Occipital lobe (tissue), 3 donors: ENCODE measurements at places on chromosomes 5 and 9. TPM values are rescaled to one million over a fixed set of nuclear protein-coding genes. Genes with fewer than 3 reads are reported as not detected.
A peak's percentile ranks its signal among the peaks of the same experiment; 100 is the strongest.

Gene LCN15
- total RNA-seq = not detected

DNA sequence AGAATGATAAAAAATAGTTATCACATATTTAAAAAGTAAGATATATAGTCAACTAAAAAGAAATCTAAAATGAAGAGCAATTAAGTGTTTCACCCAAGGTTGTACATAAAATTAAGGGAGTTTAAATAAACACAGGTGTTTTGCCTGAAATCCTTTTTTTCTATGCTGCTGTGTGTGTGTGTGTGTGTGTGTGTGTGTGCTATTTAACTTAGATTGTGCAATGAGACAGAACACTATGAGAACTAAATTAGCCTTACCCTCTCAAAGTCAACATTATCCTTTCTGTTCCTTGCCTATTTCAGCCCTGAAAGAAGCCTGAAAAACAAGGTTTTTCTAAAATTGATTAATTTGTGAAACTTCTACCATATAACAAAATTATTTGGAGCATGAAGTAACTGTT lies 516.2 kb downstream of the ELAVL2 start:
- no peak for DNase-seq

DNA sequence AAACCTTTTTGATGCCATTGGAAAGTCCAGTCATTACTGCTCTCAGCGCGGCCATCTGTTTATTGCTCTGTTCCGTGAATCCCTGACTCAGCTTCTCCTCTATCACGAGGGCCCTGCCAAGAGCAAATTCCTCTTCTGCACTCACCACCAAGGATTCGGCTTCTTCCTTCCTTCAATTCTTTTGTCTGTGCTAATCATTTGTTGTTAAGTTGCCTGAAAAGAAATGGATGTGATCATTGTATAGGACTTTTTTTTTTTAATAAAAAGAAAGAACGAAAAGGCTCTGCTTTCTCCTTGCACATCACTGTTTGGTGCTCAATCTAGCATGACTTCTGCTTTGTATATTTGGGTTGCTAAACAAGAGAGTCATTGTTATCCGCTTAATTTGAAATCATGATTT lies 128.7 kb upstream of the PIK3R1 start:
- peak; percentile 12 for DNase-seq

Gene COQ4
- total RNA-seq = 19.5 TPM

DNA sequence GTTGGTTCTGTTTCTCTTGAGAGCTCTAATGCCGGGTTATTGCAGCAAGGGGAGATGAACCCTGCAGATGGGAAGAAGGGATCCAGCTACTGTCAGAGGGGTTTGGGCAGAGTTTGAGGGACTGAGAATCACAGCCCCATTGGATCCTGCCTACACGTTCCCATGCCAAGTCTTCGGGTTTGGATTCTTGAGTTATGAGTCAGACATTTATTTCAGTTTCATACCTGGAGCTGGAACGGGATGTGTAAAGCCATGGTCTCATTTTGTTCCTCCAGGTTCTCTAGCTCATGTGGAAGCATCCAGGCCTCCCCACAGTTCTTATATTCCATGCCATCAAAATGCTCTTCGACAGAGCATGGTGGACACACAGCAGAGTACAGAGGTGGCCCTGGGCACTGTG lies 275.4 kb upstream of the IRX4 start:
- DNase-seq = no peak

DNA sequence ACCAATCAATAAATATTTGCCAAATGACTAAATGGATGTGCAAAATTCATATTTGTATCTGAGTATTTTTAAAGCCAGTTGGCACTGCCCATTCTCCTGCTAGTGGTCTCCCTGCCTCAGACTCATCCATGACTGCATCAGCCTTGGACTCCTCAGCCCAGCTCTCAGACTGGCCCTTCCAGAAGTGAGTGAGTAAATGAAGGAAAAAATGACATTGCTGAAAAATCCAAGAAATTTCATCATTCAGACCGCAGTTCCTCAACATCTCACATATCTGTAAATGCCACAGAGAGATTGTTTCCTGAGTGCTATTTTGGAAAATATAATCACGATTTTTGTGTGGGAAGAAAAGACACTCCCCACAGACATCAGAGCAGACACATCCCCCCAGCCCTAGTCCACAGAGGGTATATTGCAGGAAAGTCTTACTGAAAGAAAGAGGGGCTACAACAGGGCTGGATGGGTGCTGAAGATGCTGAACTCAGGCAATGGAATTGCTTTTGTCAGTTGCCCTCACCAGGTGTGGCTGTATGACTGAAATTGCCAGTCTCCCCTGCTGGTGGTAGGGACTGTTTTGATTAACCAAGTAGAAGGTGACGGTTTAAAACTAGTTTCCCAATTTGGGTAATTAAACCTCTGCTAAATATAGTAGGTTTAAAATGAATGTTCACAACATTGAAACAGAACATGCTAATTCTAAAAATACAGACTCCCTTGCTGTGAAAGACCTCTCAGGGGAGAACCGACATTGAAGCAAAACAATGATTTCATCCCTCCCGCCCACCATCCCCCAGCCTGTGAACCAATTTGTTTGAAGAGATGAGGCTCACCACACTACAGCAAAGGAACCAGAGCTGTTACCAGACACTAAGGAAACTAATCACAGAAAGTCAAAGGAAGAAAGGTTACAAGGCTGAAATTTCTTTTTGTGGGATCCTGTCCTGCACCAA lies 158.8 kb downstream of the DEPDC1B start:
- DNase-seq = no peak

- no peak for DNase-seq
Measured at GRCh38 chr9:70784456-70784855, 337.0 kb downstream of the TRPM3 start.

GRCh38 chr9:33117306-33117705 lies 40.8 kb upstream of the SMU1 start:
- no peak for DNase-seq

GRCh38 chr9:120741701-120742100 lies 27.4 kb upstream of the MEGF9 start:
- no peak for DNase-seq

DNA sequence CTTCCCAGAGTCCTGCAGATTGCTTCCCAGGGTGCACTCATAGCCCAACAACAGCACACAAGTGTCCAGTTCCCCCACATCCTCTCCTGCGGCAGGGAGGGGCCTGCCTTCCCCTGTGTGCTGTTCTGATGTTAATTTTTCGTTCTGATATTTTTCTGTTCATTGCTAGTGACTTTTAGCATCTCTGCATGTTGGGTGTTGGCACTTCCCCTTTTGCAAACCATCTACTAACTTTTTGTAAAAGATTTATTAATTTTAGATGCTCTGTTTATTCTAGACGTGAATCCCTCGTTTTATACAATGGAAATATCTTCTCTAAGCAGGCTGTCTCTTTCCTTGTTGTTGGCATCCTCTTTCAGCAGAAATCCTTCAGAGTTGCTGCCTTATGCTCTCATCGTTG lies 97.3 kb upstream of the DAP start:
- no peak for DNase-seq

GRCh38 chr9:15086156-15086763 lies 176.0 kb upstream of the FREM1 start:
- DNase-seq = no peak
